ENCODE measurements at places on chromosomes 3 and 15. TPM values are rescaled to one million over a fixed set of nuclear protein-coding genes. Genes with fewer than 3 reads are reported as not detected.

The THAP10 gene
- total RNA-seq = 0.90 TPM

The FBXW12 gene
- not detected for total RNA-seq

The MAGEL2 gene
- 0.27 TPM for total RNA-seq

The HYKK gene
- total RNA-seq = 4.5 TPM

The PARP3 gene
- total RNA-seq = 18.1 TPM

The CTSH gene
- total RNA-seq = 89.7 TPM

The SNTN gene
- not detected for total RNA-seq

The STRA6 gene
- total RNA-seq = 0.51 TPM

The UBR1 gene
- 40.6 TPM for total RNA-seq

The GCNT3 gene
- total RNA-seq = not detected

The P2RY14 gene
- total RNA-seq = 2.8 TPM

The WDR82 gene
- total RNA-seq = 58.1 TPM

The SLC22A14 gene
- 0.42 TPM for total RNA-seq

The ATP2B2 gene
- 0.30 TPM for total RNA-seq

The LPP gene
- total RNA-seq = 2,536 TPM

The ALG1L2 gene
- 3.6 TPM for total RNA-seq

The CX3CR1 gene
- 6.5 TPM for total RNA-seq

The NME9 gene
- not detected for total RNA-seq

The VPS39 gene
- 89.4 TPM for total RNA-seq

The BNC1 gene
- total RNA-seq = 0.13 TPM

The CISH gene
- total RNA-seq = 10.1 TPM

The TJP1 gene
- total RNA-seq = 120 TPM

The CYP8B1 gene
- total RNA-seq = not detected

The GTF2A2 gene
- total RNA-seq = 79.3 TPM

The ARL14 gene
- not detected for total RNA-seq

The RAMAC gene
- total RNA-seq = 11.5 TPM

The MCTP2 gene
- 7.7 TPM for total RNA-seq

The OR5H6 gene
- not detected for total RNA-seq

The CRTC3 gene
- 60.8 TPM for total RNA-seq

The PRRT3 gene
- 1.7 TPM for total RNA-seq

The SLCO2A1 gene
- total RNA-seq = 101 TPM

The SLC4A7 gene
- 62.8 TPM for total RNA-seq

The BSN gene
- total RNA-seq = 0.42 TPM

The CNTN6 gene
- 0.48 TPM for total RNA-seq

The SLC51A gene
- not detected for total RNA-seq

The NDUFB4 gene
- total RNA-seq = 91.1 TPM

The MESP2 gene
- not detected for total RNA-seq

The PROK2 gene
- 1.8 TPM for total RNA-seq

All from aorta (tissue), 5 donors.